Jurkat, Clone E6-1 (cell line): ENCODE measurements at places on chromosomes 3 and 15.

GRCh38 chr3:183701744-183702143, 4.1 kb downstream of the YEATS2 start:
- DNase-seq = no peak

DNA sequence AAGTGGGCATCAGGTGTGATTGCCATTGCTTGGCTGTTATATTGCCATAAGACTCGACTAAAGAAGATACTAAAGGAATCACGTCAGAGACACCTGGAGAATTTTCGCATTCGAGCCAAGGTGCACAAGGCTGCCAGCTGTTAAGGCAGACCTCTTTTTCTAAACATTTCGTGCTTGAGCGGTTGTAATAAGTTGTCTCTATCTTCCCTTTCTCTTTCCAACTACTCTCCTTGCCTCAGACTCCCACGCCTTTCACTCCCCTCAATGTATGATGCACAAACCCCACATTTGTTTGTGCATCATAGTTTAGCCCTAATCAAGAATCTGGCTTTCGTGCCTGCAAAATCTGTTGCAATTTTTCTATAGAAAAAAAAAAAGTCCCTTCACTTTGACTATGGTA, 118.0 kb downstream of the IQCH start:
- no peak for DNase-seq

GRCh38 chr3:194259982-194260766, 91.0 kb downstream of the CPN2 start:
- DNase-seq = no peak

DNA sequence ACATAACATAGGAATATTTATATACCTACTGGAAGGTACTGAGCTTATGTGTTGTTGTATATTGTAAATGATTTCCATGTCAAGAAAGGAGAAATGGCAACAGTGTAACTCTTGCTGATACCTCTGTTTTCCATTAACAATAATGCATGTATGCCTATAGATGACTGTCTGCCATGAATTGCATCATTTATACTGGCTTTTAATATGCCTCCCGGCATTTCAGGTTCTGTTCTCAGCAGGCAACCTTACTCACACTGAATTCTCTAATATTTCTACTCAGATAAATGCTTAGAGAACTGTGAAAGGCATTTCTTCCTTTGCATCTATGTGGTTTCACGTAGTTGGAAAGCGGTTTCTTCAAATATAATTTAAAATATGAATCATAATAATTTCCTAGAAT, 41.8 kb downstream of the LEKR1 start:
- no peak for DNase-seq

- DNase-seq = no peak
Observed at GRCh38 chr15:74589826-74590225, 25.8 kb upstream of the CLK3 start.

GRCh38 chr15:40066589-40066988, 27.6 kb upstream of the SRP14 start:
- DNase-seq = no peak

GRCh38 chr3:132539681-132540080, 57.4 kb upstream of the ACKR4 start:
- no peak for DNase-seq

- DNase-seq = no peak
Observed at GRCh38 chr3:136074546-136075170, 109.1 kb downstream of the PPP2R3A start.

DNA sequence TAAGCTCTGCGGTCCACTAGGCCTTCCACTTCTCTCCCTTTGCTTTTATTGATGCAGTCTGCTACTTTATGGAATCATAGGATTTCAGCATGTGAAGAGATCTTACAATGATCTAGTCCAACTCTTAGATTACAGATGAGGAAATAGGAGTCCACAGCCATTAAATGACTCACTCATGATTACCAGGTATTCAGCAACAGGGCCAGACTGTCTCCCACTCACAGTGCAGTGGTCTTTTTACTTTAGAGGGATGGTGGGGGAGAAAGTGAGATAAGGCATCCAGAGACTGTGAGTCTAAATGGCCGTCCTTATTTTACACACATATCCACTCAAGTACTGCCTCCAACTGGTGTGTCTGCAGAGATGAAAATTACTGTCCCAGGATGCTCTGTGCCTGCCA, 88.5 kb upstream of the SKOR1 start:
- no peak for DNase-seq

- DNase-seq = no peak
Observed at GRCh38 chr3:189272500-189273119, 100.8 kb downstream of the TPRG1 start.

- no peak for DNase-seq
Observed at GRCh38 chr3:144055604-144056003, 84.0 kb downstream of the DIPK2A start.
